Hematopoietic multipotent progenitor cell treated with erythropoietin and hydrocortisone succinate and interleukin-3 and kit ligand, for 17 days (in vitro differentiated cells): ENCODE measurements at places on chromosomes 1 and 21.

- DNase-seq, result no peak
These were observed 9.1 kb upstream of the RAB7B start for GRCh38 chr1:206012086-206012859.

GRCh38 chr1:215665215-215665614, 98.1 kb downstream of the KCTD3 start:
- DNase-seq, result no peak

GRCh38 chr1:3516481-3516869, 62.0 kb downstream of the ARHGEF16 start:
- no peak for DNase-seq

GRCh38 chr1:83954166-83954823, 44.6 kb downstream of the TTLL7 start:
- no peak for DNase-seq

DNA sequence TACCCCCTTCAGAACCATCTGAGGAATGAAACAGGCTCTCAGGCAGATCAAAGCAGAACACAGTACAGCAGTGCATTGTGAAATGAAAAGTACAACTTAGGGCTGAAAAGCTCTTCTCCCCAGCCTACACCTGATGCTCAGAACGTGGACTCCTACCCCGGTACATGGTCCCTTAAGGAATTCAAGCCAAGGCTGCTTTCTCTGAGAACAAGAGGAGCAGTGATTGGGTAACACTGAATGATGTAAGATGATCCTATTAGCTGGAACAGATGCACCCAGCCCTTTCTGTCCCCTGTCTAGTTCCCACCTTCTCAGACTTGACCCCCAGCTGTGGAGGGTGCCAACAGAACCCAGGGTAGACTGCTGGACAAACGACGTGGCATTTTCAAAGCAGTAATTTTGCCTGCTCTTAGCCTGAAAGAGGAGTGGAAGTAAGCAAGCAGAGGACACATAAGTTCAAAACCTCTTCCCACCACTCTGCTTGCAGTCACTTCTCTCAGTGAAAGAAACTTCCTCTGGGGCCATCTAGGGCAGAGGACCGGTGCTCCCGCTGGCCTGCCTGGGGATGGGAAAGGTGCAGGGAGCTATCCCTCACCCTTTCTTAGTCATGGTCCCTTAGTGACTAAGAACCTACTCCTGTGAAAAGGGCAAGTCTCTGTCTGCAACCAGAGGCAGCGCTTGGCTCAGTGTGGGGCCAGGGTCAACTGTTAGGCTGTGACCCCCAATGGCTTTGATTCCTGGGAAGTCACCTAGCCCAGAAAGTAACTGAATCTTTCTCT, 72.7 kb downstream of the TRABD2B start:
- DNase-seq, result no peak

DNA sequence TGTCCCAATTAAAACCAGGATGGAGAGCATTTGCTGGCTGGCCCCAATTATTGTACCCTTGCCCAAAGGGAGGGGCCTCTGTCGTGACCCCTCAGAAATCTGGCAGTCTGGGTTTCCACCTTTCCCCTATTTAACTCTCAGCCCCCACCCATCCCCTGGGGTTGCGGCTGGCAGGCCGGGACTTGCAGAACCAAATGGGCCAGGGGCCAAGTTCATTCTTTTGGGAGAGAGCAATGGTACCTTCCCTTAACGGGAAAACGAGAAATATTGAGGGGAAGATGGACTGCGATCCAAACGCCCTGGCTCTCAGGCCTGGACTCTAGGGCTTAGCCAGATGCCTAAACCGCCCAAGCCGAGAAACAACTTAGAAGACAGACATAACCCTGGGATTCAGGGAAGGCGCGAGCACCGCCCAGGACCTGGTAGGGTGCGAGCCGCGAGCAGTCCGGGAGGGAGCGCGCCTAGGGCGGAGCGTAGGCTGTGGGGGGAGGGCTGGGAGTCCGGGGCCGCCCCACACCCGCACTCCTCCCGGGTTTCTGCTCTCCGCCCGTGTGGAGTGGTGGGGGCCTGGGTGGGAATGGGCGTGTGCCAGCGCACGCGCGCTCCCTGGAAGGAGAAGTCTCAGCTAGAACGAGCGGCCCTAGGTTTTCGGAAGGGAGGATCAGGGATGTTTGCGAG, at the start of gene SLC27A3:
Gene SLC27A3, plus strand, starts transcription at position 628 of the 678 bp plus-strand sequence. CDS start 91 bp downstream, outside the sequence.
- peak; percentile 12 for DNase-seq

DNA sequence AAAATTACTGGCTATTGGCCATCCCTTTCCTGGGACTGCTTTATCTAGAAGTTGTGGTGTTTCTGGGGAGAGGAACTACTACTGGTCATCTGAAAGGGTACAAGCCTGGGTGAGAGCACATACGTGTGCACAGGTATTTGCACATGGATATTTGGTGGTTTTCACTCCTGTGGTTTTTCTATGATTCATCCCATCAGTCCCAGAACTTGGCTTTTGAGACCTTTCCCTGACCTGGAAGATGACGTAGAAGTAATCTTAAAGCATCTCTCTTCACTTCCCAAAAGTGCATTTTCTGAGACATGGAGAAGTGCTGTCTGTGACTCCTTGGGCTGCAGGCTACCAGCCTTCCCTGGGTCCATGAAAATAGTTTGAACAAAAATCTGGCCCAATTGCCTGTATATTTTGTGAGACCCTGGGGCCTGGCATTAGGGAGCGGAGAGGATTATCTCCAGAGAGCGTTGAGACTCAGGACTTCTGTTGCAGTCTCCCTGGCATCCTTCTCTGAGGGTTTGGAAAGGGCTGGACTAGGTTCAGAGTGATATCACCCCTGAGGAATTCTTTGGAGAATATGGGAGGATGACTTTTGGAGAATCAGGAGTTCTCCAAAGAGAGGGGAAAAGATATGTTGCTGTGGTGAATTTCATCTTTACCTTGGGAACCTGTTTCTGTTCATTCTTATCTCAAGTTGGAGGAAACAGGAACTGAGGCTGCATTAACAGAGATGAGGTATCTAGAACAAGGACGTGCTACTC, 130.8 kb downstream of the NOS1AP start:
- no peak for DNase-seq

DNA sequence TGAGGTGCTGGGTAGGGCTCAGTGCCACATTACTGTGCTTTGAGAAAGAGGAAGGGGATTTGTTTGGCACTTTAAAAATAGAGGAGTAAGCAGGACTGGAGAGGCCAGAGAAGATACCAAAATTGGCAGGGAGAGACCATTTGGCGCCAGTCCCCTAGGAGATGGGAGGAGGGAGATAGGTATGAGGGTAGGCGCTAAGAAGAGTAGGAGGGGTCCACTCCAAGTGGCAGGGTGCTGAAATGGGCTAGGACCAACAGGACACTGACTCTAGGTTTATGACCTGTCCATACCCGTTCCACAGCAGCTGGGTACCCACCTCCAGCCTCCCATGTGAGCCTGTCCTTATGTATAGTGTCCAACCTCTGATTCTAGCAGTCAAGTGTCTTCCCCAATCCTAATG, 1.0 kb upstream of the CRTC2 start:
- peak; percentile 45 for DNase-seq

DNA sequence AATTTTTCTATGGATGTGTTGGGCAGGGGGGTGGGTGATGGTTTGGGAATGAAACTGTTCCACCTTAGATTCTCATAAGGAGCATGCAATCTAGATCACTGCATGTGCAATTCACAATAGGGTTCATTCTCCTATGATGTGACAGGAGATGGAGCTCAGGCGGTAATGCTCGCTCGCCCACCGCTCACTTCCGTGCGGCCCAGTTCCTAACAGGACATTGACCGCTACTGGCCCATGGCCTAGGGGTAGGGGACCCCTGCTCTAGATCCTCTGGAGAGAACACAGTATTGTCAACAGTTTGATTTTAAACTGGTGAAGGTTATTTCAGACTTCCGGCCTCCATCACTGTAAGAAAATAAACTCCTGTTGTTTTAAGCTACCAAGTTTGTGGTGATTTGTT, 55.0 kb upstream of the USH2A start:
- DNase-seq, result no peak

- DNase-seq, result no peak
These were observed 8.1 kb upstream of the C1QTNF12 start for GRCh38 chr1:1254667-1254998.

DNA sequence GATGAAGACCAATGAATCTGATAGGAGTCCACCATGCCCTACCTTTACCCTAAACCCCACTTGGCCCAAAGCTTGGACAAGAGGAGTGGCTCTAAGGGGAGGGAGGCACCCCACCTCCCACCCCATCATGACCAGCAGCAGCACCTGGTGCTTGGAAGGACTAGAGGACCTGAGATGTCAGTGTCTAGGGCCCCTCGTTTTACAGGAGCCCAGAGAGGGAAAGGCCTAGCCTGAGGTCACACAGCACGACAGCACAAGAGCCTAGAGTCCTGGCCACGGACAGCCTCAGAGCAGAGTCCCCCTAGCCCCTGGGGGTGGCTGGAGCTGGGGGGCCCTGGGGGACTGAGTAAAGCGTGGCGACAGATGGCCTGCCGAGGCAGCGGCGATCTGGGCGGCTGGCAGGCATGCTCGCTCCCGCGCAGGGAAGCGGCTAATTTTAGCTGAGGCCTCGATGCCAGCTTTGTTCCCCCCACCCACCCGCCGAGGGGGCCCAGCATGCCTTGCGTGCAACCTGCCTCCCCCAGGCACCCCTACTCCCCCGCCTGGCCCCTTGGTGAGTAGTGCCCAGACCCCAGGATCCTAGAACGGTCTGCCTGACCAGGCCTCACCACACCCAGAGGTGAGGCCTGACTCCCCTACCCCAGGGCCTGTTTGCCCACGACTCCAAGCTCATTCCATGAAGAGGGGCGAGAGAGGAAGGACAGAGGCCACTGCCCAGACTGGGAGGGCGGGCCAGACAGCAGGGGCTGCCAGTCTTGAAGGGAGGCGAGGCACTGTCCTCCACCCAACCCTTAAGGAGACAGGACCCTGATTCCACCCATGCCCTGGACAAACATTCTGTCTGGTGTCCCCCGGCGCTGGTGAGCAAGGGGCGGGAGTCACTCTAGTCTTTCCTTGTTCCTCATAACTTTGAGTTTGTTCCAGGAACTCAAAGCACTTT, 39.0 kb downstream of the AHDC1 start:
- no peak for DNase-seq

DNA sequence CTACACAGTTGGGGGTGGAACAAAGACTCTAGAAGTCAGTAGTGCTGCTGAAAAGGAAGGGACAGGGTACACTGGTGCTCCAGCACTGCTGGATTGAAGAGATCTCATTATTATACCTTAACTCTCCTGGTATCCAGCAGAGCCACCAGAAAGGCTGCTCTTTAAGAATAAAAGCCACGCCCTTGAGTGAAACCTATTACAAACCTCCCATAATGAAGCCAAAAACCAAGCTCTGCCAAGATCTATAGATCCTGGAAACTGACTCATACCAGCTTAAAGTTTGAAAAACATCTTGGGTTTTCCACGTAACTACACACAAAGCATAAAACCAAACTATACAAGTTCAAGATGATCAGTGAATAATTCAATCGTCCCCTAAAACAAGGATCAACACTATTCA, 38.0 kb downstream of the ADSS2 start:
- no peak for DNase-seq

GRCh38 chr1:32525053-32525452, 14.2 kb upstream of the ZBTB8A start:
- no peak for DNase-seq

DNA sequence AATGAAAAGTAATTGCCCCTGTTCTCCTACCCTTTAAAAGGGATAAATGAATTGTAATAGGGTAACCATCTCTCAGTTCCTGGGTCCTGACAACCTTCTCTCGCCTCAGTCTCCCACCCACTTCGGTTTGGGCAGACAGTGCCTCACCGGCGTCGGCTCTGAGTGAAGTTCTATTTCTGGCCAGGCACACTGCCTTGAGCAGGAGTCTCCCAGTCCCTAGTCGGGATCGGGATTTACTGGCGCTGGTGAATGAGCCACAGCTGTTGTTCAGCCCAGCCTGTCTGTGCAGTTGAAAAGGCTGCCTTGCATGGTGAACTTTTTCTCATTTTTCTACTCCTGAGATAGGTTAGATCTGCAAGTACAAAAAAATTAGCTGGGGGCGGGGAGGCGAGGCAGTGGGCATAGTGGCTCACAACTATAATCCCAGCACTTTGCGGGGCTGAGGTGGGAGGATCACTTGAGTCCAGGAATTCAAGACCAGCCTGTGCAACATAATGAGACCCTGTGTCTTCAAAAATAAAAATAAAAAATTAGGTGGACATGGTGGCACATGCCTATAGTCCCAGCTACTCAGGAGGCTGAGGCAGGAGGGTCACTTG, 7.4 kb downstream of the PLEKHM2 start:
- DNase-seq, result no peak

DNA sequence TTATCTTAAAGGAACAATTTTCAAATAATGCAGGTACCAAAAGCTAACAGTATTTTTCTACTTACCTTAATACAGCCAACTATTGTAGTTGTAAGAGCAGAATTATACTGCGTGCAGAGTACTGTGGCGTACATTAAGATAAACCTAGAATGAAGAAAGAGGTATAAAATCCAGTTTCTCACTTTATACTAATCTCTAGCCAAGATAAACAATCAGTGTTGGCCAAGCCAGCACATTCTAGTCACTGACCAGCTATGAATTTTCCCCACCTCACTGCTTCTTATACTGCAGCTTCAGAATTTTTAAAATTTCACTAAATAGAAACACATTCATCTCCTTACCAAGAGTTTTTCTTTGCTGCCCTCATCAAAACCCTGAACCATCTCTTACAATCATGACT, 33.6 kb downstream of the SLC35D1 start:
- DNase-seq, result no peak

DNA sequence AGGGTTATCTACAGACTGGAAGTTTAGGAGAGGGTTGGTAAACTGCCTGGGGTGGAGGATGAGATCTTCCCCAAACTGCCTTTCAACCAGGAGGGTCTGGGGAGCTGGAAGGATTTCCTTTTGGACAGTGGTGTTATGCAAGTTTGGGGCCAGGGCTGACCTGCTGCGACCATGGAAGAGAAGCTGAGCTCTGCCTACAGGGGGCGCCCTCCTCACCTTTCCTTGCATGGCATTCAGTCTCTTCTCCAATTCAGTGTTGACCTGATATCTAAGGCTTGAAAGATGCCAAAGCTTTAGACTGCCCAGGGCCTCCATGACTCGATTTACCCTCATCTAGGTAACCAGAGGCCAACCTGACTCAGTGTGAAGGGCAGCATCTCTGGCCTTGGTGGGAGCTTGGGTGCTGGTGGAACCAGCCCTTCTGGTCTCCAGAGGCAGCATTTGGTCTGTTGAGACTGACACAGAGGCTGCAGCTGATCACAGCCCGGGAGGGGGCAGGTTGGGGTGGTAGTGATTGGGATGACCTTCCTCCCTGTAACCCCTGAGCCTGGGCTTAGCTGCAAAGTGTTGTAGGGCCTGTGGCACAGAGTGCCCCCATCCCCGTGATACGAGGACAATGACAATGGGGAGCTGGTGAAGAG, 170.0 kb downstream of the GRIK3 start:
- peak; percentile 16 for DNase-seq

GRCh38 chr1:222829868-222830267, 15.0 kb downstream of the DISP1 start:
- DNase-seq, result no peak

GRCh38 chr1:248792342-248792741, 33.4 kb downstream of the SH3BP5L start:
- no peak for DNase-seq

GRCh38 chr1:201036188-201036842, 12.8 kb upstream of the KIF21B start:
- no peak for DNase-seq
